ENCODE measurements at places on chromosomes 6 and 20.

DNA sequence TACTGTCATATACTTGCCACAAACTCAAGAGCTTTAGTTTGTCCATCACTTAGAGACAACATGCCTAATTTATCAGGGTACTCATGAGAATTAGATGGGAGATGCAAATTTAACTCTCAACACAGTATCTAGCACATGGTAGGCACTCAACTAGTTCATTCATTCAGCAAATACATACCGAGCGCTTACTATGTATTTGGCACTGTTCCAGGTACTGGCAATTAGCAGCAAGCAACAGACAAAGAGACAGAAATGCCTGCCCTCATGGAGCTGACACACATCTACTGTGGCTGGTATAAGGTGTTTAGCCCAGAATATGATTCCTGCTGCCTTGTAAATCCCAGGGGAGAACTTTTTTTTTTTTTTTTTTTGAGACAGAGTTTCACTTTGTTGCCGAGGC lies 4.8 kb downstream of the MICAL1 start:
- no peak for DNase-seq

DNA sequence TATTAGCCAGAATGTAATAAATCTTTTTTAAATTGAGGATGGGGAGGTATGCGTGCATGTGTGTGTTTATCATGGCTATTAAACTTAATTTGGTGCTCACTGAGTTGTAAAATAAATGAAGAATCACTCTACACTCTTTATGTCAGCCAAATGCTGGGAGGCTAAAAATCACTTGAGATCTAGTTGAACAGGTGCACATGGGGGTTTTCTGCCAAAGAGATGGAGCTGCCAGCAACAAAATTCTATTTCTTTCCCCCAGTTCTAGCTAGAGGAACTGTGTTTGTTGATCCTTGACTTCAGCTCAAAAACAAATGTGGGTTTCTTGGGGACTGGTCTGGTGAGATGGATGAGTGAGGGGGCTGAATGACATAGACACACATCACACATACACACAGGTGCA lies 183.3 kb upstream of the BTBD3 start:
- DNase-seq = no peak

DNA sequence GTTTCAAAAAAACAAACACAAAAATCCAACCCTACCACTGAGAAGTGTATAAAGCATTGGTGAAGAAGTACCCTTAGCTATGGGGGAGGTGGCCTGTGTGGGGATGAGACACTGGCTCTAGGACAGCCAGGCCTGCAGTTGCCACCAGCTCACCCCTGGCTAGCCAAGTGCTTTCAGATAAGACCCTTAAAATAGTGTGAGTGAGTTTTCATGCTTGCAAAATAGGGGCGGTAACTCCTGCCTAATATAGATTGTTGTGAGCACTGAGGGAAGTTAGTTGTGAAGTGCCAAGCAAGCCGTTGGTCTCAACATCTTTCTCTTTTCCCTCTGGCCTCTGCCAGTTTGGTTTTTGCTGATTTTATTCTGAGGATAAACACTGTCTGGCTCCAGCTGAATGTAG lies 11.3 kb downstream of the PPP1R3G start:
- DNase-seq = no peak

DNA sequence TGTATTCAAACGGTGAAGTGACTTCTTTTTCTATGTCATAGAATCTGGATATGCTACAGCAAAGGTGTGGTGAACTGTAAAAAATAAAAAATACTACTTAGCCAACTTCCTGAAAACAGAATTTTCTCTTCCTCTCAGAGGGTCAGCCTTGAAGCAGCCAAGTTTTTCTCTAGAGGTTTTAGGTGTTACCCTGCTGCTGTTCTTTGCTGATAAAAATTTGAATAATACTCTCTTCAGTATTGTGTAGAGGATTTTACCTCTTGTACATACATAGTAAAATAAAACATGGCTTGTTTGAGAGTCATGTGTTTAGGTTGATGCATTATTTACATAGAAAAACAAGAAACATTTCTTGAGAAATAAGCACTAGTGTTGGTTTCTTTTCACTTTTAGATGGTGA lies 458.4 kb downstream of the TBC1D32 start:
- no peak for DNase-seq

GRCh38 chr20:2217857-2218539 lies 77.8 kb upstream of the TGM3 start:
- DNase-seq = no peak

DNA sequence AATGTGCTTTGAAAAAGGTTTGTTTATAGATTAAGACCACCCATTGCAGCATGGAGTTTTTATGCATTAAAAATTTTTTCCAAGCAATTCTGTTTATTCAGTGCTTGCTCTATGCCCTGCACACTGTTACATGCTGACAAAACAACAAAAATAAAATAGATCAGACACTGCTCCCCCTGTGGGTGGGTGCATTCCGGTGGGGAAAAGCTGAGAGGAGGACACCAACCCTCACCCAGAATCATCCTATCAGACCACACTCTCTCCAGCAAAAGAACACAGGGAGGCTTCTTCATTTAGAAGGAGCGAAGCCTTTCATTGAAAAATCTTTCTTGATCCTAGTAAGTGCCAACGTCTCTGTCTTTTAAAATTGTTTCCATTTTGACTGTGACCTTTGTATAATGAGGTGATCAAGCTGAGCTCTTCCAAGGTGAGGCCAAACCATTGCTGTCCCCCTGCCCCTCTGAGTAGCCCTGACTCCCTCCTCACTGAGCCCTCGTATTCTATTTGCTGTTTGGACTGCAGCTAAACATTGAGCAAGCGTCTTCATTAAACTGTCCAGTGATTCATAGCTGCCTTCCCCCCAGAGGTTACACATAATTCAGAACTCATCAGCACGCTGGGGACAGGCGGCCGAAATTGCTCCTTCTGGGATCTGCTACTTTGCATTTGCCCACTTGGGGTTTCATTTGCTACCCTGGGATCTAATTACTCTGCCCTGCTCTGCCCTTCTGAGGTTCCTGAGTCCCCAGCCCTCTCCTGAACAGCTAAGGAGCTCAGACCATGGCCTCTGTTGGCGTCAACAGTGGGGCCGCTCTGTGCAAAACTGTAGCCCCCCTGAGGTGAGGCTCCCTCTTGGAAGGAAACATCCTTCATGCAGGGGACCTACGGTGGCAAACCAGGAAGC lies 102.4 kb downstream of the F13A1 start:
- DNase-seq = no peak

- no peak for DNase-seq
Measured at GRCh38 chr6:158561321-158561884, 1.5 kb downstream of the TMEM181 start.

DNA sequence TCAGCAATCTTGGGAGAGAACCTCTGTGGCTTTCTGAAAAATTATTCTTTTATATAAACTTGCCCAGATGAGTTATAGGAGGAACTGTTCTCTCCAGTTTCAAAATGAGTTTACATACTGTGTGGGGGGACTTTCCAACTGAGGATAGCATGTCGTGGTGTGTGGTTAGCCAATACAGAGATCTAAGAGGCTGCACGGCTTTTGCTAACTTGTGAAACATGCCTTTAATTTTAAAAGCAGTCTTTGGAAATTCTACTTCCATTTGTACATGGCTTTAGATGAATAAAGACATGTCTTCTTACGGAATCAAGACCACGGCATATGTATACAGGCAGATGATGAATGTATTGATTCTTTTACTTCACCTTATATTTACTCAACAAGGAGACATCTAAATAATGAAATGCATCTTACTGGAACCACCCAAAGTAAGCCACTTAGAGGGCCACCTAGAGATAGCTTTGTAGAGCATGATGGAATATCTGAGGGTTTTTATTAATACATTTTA lies 39.8 kb downstream of the HIVEP1 start:
- no peak for DNase-seq

DNA sequence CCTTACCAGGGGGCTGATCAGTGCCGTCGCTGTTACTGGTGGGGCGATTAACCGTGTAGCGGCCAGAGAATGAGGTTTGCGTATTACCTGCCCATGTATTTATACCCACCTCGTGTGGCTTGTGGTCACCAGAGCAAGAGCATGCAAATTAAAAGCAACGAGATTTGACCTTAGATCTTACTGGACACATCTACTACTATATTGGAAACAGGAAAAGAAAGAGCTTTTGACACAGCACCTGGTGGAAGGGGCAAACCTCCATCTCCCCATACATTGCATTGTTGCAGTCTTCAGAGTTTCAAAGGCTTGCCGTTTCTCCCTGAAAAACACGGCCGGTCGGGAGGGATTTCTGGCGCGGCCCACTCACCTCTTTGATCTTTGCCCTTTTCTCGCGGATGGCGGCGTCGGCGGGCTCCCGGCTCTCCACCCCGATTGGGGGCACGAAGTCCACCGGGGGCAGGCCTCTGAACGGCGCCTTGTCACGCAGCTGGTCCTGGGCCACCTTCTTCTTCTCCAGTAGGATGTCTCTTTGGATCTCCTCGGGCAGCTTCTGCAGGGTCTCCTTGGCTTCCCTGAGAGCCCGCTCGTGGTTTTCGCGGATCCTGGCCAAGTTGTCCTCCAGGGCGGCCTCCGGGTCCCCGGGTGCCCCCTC lies 1.3 kb downstream of the MAN1A1 start:
- DNase-seq = no peak

GRCh38 chr20:63096681-63097335 lies 90.0 kb upstream of the BHLHE23 start:
- no peak for DNase-seq

DNA sequence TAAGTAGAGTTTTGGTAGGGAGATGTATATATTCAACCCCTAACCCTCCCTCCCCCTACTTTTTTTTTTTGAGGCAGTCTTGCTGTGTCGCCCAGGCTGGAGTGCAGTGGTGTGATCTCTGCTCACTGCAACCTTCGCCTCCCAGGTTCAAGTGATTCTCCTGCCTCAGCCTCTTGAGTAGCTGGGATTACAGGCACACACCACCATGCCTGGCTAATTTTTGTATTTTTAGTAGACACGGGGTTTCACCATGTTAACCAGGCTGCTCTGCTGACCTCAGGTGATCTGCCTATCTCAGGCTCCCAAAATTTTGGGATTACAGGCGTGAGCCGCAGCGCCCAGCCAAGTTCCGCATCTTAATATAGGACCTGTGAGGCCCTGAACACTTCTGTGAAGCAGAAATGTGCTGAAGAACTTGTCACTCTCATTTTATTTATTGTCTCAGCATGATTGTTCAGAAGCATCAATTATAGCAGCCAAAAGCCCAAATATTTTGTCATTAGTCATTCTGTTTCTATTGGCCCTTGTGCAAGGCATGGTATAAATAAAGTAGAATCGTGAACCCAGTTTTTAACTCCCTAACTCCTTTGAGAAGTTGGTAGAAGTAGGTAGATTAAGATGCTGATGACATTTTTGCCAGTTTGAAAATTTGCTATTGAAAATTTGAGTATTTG lies 19.4 kb downstream of the DSTN start:
- no peak for DNase-seq

- no peak for DNase-seq
Measured at GRCh38 chr6:159594750-159595117, 98.3 kb downstream of the SOD2 start.

GRCh38 chr6:154996841-154997311 lies 1.8 kb downstream of the TIAM2 start:
- no peak for DNase-seq

GRCh38 chr6:39911513-39912125 lies 22.6 kb downstream of the MOCS1 start:
- DNase-seq = no peak

DNA sequence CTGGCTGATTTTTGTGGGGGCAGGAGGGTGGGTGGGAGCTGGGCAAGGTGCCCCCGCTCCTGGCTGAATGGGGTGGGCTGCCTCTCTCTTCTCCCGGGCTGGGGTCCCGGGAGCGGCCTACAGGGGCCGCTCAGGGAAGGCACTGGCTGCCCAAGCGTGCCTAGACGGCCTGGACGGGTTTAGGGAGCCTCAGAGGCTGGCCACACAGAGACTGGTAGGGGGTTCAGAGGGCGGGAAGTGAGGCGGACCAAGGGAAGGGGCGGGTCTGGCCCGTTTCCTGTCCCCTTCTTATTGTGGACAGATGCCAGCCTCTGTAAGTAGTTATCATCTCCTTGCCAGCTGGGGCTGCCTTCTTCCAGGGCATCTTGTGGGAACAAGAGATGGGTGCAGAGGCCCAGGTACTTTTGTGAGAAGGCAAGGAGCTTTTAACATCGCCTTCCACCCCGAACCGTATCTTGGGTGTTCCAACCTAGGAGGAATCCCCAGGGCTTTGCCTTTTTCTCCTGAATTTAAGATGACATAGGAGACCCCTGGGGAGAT lies 437 bp downstream of the CD40 start:
- peak; percentile 27 for DNase-seq

DNA sequence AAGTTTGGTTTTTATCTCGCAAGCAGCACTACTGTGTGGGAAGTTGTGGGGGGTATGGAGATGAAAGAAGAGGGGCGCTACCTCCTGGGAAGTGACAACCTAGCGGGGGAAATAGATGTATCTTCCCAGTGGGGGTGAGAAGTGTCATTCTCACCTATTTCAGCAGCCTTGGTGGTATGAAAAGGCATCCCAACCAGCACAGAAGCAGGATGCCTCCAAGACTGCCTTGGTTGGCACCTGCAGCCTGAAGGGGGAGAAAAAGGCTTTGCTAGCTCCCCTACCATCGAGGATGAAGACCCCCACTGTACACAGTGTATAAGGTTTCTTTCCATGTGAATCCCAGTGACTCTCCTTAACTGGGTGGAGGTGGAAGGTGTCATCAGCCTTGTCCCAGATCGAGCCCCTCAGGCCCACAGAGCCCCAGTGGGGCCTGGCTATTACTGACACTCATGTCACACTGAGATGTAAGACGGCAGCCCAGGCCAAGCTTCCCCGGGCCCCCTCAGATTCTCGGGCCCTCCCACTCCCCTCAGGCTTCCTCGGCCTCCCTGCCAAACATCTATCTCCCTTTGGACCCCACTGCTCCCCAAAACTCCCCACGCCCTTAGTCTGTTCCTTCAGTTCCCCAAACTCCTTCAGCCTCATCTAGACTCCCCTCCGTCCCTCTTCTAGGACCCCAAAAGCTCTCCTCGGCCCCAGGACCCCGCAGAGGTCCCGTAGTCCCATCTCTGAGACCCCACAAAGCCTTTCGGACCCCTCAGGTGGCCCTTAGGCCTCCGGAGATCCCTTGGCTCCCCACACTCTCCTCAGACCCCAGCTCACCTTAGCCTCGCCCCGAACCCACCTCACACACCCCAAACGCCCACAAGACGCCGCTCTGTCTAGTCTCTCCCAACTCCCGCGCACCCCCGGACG lies 688 bp downstream of the COMMD7 start:
- DNase-seq = no peak

GRCh38 chr6:47098570-47098993 lies 56.5 kb upstream of the ADGRF1 start:
- no peak for DNase-seq

DNA sequence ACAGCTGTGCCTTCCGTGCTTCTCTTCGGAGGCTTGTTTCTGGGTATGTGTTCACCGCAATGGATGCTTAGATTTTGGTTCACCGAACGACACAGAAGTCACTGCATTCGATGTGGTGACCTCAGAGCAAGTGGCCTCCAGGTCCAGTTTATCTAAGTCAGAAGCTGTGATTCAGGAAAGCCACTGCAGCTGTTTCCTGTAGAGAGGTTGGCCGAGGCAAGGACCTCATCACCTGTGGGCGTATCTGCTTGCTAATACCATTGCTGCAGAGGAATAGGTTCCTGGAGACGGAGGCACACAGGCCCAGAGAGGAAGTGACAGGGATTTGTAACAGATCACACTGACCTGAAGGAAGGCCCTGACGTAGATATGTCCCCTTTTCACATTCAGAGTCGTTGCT lies 82.7 kb downstream of the FARS2 start:
- DNase-seq = no peak

- no peak for DNase-seq
Measured at GRCh38 chr6:107717781-107718180, 106.3 kb downstream of the SCML4 start.
